ENCODE measurements at places on chromosomes 11 and 22.

DNA sequence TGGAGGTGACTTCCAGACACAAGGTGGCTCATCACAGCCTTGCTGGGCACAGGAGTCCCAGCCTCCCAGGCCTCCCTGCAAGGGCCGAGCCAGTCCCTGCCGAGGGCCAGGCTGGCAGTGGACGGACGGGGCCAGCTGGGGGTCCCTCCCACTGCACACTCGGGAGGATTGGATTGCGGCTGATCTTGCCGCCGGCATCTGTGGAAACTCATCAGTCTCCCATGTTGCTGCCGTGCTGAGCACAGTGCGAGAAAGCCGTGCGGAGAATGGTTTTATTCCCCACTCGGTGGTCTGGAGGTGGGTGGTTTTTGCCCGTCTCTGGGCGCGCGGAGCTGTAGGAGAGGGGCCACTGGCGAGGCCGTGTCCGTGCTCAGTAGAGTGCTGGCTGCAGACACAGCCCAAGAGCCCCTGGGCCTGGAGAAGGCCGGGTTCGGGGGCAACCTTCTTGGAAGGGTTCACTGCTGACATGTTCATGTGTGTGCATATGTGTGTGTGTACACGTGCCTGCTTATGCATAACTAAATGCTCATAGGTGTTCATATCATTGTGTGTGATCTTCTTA is 1246.4 kb downstream of the BRD1 start:
- DNase-seq = no peak

DNA sequence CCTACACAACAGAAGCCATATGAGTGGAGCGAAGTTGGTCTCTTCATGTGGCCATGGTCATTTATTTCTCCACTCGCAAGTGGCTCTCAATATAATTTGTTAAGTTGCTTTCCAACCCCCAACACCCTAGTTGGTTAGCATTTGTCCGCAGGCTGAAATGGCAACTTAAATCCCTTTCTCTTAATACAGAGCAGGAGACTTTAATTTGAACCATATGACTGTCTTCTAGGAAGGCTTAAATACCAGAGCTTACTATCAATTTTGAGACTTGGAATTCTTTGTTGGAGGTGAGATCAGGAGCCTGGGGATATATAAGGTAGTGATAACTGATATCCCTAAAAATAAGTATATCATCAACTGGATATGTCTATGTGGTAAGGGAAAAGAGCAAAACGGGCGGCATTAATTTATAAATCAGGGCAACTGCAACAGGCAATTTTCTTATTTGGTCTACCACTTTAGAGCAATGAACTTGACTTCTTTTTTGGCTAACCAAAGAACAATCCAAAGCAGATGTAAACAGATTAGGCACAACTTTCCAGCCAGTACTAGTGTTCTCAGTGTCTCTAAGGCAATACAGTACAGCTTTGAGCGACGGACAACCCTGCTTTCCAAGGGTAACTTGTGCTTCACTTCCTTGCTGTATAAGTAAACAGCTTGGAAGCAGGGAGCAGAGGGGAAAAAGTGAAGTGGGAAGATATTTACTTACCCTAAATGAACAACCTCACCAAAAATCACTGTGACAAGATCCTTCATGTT is 74.7 kb upstream of the APOA1 start:
- DNase-seq = no peak

- DNase-seq = no peak
Observed at GRCh38 chr11:8239040-8239439, 24.6 kb downstream of the LMO1 start.

DNA sequence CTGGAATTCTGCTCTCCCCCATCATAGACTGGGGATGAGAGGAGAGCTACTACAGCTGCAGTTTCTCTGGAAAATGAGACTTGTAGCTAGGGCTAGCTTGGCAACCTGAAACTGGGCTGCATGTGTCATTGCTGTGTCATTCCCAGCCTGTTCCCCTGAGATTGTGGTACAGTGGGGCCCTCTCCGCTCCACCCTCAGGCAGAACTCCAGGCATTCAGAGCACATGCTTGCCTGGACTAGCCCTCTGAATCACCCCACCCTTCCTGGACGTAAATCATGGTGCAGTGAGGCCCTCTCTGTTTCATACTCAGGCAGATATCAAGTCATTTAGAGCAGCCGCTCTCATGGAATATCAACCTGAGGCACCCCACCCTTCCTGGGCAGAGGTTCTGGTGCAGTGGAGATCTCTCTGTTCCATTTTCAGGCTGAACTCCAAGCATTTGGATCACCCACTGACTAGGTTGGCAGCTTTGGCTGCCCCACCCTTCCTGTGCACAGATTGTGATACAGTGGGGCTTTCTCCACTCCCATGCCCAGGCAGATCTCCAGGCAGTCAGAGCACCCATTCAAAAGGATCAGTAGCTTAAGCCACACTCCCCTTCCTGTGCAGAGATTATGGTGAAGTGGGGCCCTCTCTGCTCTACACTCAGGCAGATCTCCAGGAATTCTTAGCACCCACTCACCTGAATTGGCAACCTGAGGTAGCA is 274.4 kb downstream of the C11orf87 start:
- DNase-seq = no peak

DNA sequence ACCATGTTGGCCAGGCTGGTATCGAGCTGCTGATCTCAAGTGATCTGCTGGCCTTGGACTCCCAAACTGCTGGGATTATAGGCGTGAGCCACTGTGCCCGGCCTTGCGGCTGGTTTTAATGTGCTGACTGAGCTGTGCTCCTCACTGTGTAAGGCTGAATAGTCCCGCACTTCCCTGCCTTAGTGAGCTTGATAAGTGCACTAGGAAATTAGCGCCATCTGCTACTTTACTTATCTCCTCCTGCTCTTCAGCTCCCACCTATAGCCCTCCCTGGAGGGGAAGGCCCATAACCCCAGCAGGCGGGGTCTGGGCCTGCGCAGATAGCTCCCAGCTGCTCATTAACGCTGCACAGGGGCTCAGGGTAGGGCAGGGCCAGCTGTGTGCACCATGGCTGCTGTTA is 49.4 kb downstream of the CLMP start:
- no peak for DNase-seq

GRCh38 chr11:64351136-64351631 is 7.8 kb upstream of the RPS6KA4 start:
- DNase-seq = no peak

- no peak for DNase-seq
Observed at GRCh38 chr11:93603225-93604007, 58.1 kb upstream of the CEP295 start.

- no peak for DNase-seq
Observed at GRCh38 chr11:78415338-78415737, 2.3 kb downstream of the GAB2 start.

GRCh38 chr11:78380615-78381051 is 37.0 kb downstream of the GAB2 start:
- no peak for DNase-seq

GRCh38 chr11:131349368-131350086 is 20.9 kb upstream of the NTM start:
- no peak for DNase-seq

All from inflammatory macrophage treated with lipopolysaccharide for 1 hour (primary cell).